ENCODE measurements at places on chromosomes 5 and 9.

DNA sequence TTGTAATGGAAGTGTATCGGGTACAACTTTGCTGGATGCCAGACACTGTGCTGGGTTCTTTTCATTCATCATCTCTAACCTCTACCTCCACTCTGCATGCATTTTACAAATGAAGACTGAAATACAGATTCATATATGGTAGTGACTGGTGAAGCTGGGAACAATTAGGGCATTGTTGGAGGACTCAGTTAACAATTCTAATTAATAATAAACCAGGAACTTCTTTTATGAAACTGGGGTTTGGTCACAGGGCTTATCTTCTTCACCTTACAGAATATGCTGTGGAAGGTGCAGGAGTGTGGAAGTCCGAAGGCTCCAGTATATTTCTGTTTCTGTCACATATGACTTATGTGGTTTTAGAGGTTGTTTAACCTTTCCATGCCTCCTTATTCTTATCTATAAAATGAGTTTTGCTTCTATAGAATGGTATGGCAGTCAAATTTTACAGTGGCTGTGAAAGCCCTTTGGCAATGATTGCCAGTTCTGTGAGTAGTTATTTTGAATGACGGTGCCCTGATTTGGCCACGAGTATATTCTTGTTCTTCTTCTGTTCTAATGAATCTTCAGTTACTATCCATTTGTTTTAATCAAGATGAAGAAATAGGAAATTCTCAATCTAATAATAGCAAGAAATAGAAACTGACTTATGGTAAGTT is 284.7 kb downstream of the GABRB2 start:
- DNase-seq = no peak

GRCh38 chr5:178839319-178839704 is 20.4 kb upstream of the ZNF354B start:
- DNase-seq = no peak

GRCh38 chr5:159186319-159186718 is 23.0 kb downstream of the RNF145 start:
- no peak for DNase-seq

DNA sequence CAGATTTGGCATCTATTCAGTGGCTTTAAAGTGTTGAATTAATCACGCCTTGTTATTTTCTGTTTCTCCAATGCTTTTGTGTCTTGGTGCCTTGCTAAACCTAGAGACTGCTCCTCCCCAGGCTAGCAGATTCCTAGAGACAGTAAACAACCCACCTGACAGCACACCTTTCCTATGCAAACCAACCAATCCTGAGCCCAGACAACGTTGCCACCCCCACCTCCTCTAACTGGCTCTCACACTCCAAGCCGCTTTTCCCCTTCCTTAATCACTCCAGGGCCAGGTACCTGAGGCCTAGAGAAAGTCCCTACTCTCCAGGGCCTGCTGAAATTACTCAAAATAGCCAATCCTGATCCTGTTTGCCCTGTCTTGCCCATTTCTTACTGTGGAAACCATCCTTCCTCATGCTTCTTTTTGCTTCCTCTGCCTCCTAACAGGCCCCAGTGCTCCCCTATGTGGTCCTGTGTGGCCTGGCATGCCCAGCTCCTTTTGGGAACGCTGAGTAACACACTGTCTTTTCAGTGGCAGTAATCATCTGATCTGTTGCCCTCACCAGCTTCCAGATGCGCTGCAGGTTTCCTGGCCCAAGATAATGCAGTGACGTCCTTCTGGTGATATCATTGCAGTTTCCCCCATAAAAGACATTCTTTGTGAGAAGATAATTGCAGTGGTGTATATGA is 53.4 kb downstream of the GAS1 start:
- no peak for DNase-seq

DNA sequence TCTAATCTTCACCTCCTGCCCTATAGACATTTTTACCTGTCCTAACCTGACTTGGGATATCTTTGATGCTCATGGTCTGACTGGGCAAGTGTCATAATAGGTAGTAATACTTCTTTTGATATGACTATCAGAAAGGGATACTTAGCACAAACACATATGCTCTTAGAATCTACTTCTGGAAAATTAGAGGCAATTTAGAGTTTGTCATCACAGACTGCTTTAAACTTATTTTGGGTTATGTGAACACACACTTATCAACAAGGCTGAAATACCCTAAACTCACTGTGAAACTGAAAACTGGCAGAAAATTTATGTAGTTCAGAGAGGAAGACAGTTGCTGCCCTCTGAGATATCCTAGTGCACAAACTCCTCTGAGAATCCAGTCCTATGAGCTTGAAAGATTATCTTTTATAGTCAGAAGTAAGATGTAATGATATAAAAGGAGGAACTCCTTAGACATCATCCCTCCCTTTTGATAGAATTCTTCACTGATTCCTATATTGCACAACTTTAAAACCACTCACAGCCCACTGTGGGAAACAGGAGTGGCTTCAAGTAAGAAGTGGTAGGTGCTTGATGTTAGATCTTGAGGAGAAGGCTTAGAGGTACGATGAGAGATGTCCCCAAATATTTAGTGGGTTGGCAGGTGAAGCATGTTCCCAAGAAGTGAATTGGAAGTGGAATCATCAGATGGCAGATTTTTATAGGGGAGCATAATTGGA is 273.3 kb downstream of the MAN2A1 start:
- DNase-seq = no peak
